ENCODE measurements at places on chromosomes 5 and 9. TPM values are rescaled to one million over a fixed set of nuclear protein-coding genes. Genes with fewer than 3 reads are reported as not detected.

- no peak for DNase-seq
Observed at GRCh38 chr5:92641031-92641962, 939.7 kb downstream of the NR2F1-AS1 start.

- no peak for DNase-seq
Observed at GRCh38 chr9:11697126-11697525, 996.1 kb upstream of the TYRP1 start.

DNA sequence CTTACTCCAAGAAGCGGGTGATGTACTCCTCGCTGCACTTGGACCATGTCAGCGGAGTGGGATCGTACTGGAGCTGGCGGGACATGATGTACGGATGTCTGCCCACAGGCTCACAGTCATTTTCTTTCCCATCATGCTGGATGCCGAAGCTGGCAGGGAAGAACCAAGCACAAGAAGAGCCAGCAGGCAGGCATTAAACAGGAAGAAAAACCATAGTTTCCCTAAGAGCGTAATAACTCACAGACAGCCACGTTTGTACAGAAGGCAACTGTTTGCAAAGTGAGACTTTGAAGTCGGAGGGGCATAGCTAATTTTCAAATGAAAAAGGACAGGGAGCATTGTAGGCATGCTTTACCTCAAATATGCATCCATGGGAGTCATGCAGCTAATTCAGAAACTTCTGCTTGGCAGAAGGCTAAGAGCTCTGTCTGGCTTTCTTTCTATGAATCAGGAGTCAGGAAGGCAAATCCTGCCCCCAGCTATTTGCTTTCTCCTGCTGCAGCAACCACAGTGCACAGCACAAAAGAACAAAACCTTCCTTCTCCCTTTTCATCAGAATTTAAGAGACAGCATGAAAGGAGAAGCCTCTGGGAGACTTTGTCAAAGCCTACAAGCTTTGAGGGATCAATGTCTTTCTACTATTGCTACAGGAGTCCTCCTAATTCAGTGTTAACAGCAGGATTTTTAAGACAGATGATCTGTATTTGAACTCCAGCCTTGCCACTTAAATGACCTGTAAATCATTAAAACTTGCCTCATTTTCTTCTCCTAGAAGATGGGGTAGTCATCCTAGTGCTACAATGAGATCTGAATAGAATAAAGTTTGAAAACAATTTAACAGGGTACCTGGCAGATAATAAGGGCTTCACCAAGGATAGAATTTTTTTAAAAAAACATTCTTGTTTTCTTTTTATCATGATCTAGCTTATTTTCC lies 209.1 kb downstream of the TARS1 start:
- no peak for DNase-seq

DNA sequence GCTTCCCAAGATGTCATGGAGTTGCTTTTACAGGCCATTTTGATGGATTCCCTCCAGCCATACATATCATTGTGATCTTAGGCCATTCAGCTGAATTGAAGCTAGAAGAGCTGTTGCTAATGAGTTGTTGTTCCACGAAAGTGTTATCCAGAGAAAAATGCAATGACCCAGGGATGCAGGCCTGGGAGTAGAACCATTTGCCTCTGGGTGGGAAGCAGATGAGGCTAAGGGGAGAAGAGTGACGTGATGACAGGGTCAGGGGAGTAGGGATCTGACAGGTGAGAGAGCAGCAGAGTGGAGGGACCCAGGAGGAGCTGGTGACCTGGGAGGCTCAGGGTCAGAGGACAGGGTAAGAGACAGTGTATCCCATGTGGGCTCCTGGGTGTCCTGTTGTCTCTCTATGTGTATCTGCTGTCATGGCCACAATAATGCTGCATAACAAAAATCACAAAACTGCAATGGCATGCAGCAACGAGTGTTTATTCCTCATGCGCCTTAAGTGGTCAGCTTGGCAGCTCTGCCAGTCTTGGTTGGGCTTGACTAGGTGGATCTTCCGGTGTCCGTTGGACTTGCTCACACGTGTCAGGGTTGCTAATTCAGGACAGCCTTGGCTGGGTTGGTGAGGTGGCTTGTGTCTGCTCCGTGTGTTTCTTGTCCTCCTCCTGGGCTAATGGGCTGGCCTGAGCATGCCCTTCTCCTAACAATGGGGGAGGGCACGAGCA lies 90.6 kb downstream of the LIFR start:
- no peak for DNase-seq

- DNase-seq, result no peak
Observed at GRCh38 chr9:88501086-88501485, 33.9 kb upstream of the NXNL2 start.

- DNase-seq, result no peak
Observed at GRCh38 chr9:35414889-35415288, 75.0 kb upstream of the RUSC2 start.

DNA sequence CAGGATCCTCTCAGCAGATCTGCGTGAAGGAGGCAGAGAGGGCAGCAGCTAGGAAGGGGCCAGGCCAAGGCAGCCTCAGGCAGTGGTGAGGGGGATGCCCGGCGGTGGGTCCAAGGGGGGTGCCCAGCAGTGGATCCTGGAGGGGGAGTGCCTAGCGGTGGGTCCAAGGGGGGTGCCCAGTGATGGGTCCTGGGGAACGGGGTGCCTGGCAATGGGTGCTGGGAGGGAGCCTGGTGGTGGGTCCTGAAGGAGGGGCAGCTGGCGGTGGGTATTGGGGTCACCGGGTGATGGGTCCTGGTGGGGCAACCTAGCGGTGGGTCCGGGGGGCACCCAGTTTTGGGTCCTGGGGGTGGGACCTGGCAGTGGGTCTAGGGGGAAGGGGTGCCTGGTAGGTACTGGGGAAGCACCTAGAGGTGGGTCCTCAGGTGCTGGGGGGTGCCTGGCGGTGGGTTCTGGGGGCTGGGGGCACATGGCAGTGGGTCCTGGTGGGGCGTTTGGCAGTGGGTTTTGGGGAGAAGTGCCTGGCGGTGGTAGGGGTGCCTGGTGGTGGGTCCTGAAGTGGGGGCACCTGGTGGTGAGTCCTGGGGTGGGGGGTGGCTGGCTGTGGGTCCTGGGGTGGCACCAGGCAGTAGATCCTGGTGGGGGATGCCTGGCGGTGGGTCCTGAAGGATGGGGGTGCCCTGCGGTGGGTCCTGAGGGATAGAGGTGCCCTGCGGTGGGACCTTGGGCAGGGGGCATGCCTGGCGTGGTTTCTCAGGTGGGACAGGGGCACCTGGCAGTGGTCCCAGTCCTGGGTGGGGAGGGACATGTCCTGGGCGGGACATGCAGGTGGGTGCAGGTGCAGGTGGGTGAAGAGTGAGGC lies 1.9 kb downstream of the LRRC14B start:
- DNase-seq, result no peak

DNA sequence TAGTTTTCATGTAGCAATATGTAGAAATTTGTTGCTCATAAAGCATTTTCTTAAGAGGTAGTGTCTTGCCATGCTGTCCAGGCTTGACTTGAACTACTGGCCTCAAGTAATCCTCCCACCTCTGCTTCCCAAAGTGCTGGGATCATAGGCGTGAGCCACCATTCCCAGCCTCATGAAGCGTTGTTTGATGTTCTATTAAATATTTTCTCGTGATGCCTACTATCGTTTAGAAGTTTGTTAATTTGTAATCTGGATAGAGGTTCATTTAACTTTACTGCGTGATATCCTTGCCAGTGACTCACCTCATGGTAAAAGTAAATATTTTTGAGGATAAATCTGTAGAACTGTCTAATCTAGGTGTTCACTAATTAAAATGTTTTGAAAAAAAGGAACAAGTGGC lies 82.6 kb downstream of the VCAN start:
- DNase-seq, result no peak

GRCh38 chr9:101418518-101419430 lies 16.8 kb downstream of the ALDOB start:
- DNase-seq, result no peak

GRCh38 chr9:95102001-95102433 lies 215.5 kb downstream of the FANCC start:
- no peak for DNase-seq

GRCh38 chr9:70561111-70561510 lies 146.7 kb upstream of the KLF9 start:
- DNase-seq, result no peak

Gene SEMA5A
- total RNA-seq, result 3.5 TPM

Gene QSOX2
- total RNA-seq, result 15.0 TPM

Gene FCN1
- 4.2 TPM for total RNA-seq

Gene TMOD1
- 2.6 TPM for total RNA-seq

Gene LMX1B
- total RNA-seq, result not detected

Gene HMGCR
- 43.0 TPM for total RNA-seq

Gene AHRR
- 1.2 TPM for total RNA-seq

Gene CDKN2B
- total RNA-seq, result 0.64 TPM

Gene PDE6A
- total RNA-seq, result not detected

Gene CEL
- total RNA-seq, result 1.6 TPM

Measured in CD4-positive, alpha-beta memory T cell (primary cell).